ENCODE measurements at places on chromosomes 1 and 21.

- no peak for DNase-seq
Measured at GRCh38 chr1:980602-981395, 1.1 kb downstream of the PERM1 start.

- DNase-seq: no peak
Measured at GRCh38 chr1:247357781-247358211, 26.1 kb upstream of the ZNF496 start.

DNA sequence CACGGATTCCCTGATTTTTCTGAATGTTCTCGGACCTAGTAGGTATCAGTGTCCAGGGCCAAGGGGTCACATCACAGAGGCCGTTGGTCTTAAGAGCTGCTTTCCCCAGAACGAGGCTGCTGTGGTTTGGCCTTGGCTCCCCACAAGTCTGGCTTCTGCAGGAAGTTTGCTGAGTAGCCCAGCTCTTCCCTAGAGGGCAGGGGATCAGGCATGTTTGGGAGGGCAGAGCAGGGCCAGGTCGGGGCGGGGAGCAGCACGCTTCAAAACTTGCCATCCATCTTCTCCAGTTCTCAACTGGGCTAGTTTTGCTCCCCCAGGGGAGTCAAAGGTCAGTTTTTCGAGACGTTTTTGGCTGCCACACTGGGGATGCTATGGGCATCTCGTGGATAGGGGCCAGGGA lies 37.0 kb downstream of the MAN1C1 start:
- no peak for DNase-seq

DNA sequence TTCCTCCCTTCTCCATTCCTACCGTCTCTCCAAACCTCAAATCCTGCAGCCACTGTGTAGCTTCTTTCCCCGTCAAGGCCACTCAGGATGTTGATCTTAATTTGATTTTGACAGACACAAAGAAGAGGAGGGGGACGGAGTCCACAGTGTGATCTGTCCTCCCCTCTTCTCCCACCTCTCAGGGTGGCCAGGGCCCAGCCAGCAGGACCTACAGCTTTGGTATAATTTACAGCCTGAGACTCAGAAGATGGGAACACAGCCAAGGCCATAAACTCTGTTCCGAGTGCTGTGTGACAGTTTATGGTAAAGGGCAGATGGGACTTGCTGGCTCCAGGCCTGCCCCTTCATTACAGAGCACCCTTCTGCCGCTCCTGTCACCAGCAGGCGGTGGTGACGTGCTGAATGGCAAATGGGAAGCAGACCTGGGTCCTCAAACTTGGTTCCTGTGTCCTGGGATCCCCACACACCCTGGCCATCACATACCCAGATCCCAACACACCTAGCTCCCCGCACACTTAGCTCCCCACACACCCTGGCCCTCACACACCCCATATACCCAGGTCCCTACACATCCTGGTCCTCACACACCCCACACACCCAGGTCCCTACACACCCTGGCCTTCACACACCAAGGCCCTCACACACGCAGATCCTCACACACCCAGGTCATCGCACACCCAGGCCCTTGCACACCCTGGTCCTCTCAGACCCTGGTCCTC lies 71.6 kb downstream of the CD2 start:
- no peak for DNase-seq

DNA sequence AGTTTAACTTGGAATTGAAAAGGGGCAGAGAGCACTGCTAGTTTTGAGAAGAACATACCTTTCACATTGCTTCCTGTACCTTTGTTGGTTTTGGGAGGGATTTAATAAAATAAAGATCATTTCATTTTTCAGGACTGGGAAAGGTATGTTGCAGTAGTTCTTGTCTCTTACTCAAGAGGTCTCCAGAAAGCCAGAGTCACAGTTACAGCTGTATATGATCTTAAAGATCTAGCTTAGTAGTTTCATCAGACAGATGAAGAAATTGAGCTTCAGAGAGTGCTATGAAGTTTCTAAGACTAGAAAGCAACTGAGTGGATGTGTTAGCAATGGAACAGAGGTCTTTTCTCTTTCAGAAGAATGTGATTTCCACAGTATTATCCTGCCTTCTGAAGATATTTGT lies 1.0 kb downstream of the OR10K2 start:
- no peak for DNase-seq

GRCh38 chr21:36126208-36126565 lies 8.7 kb upstream of the CBR3 start:
- DNase-seq: no peak

DNA sequence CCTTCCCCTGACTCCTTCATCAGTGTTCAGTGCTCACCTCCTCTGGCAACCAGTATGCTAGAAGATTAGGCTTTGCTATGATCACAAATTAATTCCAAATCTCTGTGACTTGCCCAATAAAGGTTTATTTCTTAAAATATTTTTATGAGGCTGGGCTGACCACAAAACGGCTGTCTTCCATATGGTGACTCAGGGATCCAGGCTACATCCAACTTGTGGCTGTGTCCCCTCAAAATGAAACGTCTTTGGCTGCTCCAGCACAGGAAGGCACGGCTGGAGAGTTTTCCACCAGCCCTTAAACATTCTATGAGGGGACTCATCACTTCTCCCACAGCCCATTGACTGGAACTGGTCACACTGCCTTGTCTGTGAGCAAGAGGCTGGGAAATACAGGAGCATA lies 131.5 kb downstream of the HUNK start:
- DNase-seq: no peak

Data from T-cell (primary cell).